ENCODE measurements at places on chromosomes 4 and X. TPM values are rescaled to one million over a fixed set of nuclear protein-coding genes. Genes with fewer than 3 reads are reported as not detected.

GRCh38 chr4:71392109-71392508, 53.3 kb downstream of the SLC4A4 start:
- no peak overlapping the region for H3K27ac ChIP-seq
- no peaks in the 10 kb centered on the region for H3K27me3 ChIP-seq
- no peaks in the 10 kb centered on the region for H3K36me3 ChIP-seq
- no peak for DNase-seq
- H3K4me3 ChIP-seq: no peak overlapping the region

GRCh38 chr4:1056671-1057402, 45.4 kb downstream of the FGFRL1 start:
- H3K4me3 ChIP-seq: no peak overlapping the region
- H3K27ac ChIP-seq: no peak overlapping the region
- H3K4me1 ChIP-seq: peaks cover 25% of the 10 kb centered on the region
- no peaks in the 10 kb centered on the region for H3K27me3 ChIP-seq

GRCh38 chr4:74874753-74875367, 58.1 kb upstream of the PARM1 start:
- H3K36me3 ChIP-seq: no peaks in the 10 kb centered on the region
- peaks cover 14% of the 10 kb centered on the region for H3K4me1 ChIP-seq
- no peak overlapping the region for H3K4me3 ChIP-seq
- DNase-seq: peak; percentile 26
- no peak overlapping the region for H3K27ac ChIP-seq
- H3K27me3 ChIP-seq: no peaks in the 10 kb centered on the region

GRCh38 chr4:85842540-85842939, 367.6 kb downstream of the ARHGAP24 start:
- peaks cover 3% of the 10 kb centered on the region for H3K4me1 ChIP-seq
- H3K27me3 ChIP-seq: no peaks in the 10 kb centered on the region
- no peak overlapping the region for H3K4me3 ChIP-seq
- no peaks in the 10 kb centered on the region for H3K36me3 ChIP-seq
- no peak for DNase-seq
- peak overlapping the region; percentile 28 for H3K27ac ChIP-seq

- no peaks in the 10 kb centered on the region for H3K36me3 ChIP-seq
- H3K27me3 ChIP-seq: no peaks in the 10 kb centered on the region
- no peaks in the 10 kb centered on the region for H3K4me1 ChIP-seq
- no peak overlapping the region for H3K27ac ChIP-seq
- DNase-seq: no peak
Observed at GRCh38 chrX:148691456-148691855, 191.0 kb downstream of the AFF2 start.

- no peak overlapping the region for H3K4me3 ChIP-seq
- H3K27me3 ChIP-seq: no peaks in the 10 kb centered on the region
- H3K27ac ChIP-seq: peak overlapping the region; percentile 83
- DNase-seq: no peak
- H3K36me3 ChIP-seq: no peaks in the 10 kb centered on the region
Observed at GRCh38 chr4:142960126-142960525, 114.0 kb upstream of the INPP4B start.

- H3K4me1 ChIP-seq: peaks cover 11% of the 10 kb centered on the region
- peaks cover 32% of the 10 kb centered on the region for H3K27me3 ChIP-seq
- DNase-seq: no peak
- no peak overlapping the region for H3K27ac ChIP-seq
- H3K36me3 ChIP-seq: no peaks in the 10 kb centered on the region
Observed at GRCh38 chr4:167233685-167234315, 494 bp downstream of the SPOCK3 start.

- no peaks in the 10 kb centered on the region for H3K36me3 ChIP-seq
- DNase-seq: no peak
- no peaks in the 10 kb centered on the region for H3K4me1 ChIP-seq
Observed at GRCh38 chr4:40165916-40166315, 30.9 kb upstream of the RHOH start.

DNA sequence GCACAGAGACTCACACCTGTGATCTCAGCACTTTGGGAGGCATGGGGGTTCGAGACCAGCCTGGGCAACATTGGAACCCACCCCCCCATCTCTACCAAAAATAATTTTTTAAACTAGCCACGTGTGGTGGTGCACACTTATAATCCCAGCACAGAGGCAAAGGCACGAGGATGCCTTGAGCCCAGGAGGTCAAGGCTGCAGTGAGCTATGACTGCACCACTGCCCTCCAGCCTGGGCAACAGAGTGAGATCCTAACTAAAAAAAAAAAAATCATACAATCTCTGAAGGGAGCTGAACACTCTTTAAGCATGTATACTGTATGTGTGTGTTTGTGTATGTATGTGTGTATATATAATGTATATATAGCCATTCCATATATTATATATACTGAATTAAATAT, 2.5 kb upstream of the PRKX start:
- no peaks in the 10 kb centered on the region for H3K36me3 ChIP-seq
- no peak overlapping the region for H3K4me3 ChIP-seq
- H3K27ac ChIP-seq: no peak overlapping the region

DNA sequence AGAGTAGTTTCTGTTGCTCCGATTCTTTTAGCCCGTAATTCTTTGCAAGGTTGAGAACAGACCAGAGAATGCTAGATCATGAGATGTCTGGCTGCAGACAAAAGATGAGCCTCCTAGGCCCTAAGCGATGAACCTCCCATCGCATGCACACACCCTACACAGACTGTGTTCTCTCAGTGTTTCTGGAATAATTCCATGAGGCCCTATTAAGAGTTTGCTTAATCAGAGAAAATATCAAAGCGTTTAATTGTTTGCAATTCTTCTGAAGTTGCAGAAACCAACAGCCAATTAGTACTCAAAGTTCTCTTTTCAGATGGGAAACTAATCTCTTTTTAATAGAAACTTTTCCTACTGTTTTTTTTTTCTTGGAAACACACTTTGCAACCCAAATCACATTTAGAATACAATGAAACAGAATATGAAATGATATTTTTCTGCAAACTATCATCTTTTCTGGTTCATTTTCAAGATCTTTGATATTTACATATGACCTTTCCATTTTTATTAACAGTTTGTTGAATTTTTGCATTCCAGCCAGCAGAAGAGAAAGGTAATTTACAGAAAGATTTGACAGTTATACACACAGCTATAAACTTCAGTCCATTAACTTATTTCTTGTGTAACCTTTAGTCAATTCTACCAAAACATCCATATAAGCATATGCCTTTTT, 1525.6 kb downstream of the ARAP2 start:
- no peak overlapping the region for H3K27ac ChIP-seq
- no peaks in the 10 kb centered on the region for H3K27me3 ChIP-seq
- no peaks in the 10 kb centered on the region for H3K36me3 ChIP-seq

GRCh38 chr4:127759228-127759820, 22.8 kb upstream of the HSPA4L start:
- H3K4me1 ChIP-seq: no peaks in the 10 kb centered on the region
- DNase-seq: no peak
- H3K27me3 ChIP-seq: no peaks in the 10 kb centered on the region
- H3K27ac ChIP-seq: no peak overlapping the region
- no peaks in the 10 kb centered on the region for H3K36me3 ChIP-seq

DNA sequence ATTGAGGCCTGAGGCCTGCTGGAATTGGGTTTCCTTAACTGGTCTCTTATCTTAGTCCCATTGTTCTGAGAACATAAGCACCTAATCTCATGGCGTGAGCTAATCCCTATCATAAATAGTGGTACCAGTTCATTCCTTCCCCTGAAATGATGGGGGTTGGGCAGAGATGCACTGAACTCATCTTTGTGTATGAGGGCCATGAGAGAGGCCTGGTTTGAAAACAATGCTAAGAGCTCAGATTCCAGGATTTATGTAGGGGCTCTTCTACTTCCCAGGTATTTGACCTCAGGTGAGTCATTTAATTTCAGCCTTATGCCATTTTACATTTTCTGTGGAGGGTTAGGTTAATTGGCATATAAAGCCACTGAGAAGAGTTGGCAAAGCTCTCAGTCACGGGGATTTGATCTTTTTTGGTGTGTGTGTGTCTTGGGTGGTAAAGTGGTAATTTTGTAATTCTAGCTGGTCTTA, 4.4 kb downstream of the RBM3 start:
- no peak overlapping the region for H3K4me3 ChIP-seq
- no peaks in the 10 kb centered on the region for H3K27me3 ChIP-seq
- H3K27ac ChIP-seq: no peak overlapping the region

DNA sequence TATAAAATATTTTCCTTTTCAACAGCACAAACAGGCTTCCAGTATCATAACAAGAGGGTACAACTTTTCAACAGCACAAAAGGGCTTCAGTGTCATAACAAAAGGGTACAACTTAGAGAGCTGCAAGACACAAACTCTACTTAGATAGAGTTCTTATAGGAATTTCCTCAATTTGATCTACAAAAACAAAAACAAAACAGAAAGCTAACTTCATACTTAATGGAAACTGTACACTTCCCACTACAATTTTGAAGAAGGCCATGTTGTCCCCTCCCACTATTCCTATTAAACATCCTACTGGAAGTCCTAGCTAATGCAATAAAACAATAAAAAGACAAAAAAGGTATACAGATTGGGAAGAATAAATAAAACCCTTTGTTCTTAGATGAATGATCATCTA, 96.7 kb downstream of the CENPC start:
- H3K27me3 ChIP-seq: no peaks in the 10 kb centered on the region
- no peak overlapping the region for H3K27ac ChIP-seq
- H3K4me1 ChIP-seq: no peaks in the 10 kb centered on the region
- no peak overlapping the region for H3K4me3 ChIP-seq

GRCh38 chr4:98110929-98111328, 32.3 kb downstream of the STPG2 start:
- peaks cover 4% of the 10 kb centered on the region for H3K4me1 ChIP-seq
- no peaks in the 10 kb centered on the region for H3K36me3 ChIP-seq
- no peak overlapping the region for H3K4me3 ChIP-seq

GRCh38 chr4:87738483-87738882, 60.9 kb upstream of the IBSP start:
- DNase-seq: no peak
- H3K4me3 ChIP-seq: no peak overlapping the region
- no peaks in the 10 kb centered on the region for H3K27me3 ChIP-seq
- H3K4me1 ChIP-seq: no peaks in the 10 kb centered on the region

- H3K36me3 ChIP-seq: no peaks in the 10 kb centered on the region
- H3K4me3 ChIP-seq: no peak overlapping the region
- H3K27me3 ChIP-seq: no peaks in the 10 kb centered on the region
- no peaks in the 10 kb centered on the region for H3K4me1 ChIP-seq
- H3K27ac ChIP-seq: no peak overlapping the region
- no peak for DNase-seq
Observed at GRCh38 chr4:23266401-23266800, 573.7 kb downstream of the GBA3 start.

- DNase-seq: no peak
- H3K27ac ChIP-seq: no peak overlapping the region
- no peak overlapping the region for H3K4me3 ChIP-seq
- no peaks in the 10 kb centered on the region for H3K36me3 ChIP-seq
- no peaks in the 10 kb centered on the region for H3K4me1 ChIP-seq
Observed at GRCh38 chr4:81914623-81915022, 442.9 kb upstream of the RASGEF1B start.

DNA sequence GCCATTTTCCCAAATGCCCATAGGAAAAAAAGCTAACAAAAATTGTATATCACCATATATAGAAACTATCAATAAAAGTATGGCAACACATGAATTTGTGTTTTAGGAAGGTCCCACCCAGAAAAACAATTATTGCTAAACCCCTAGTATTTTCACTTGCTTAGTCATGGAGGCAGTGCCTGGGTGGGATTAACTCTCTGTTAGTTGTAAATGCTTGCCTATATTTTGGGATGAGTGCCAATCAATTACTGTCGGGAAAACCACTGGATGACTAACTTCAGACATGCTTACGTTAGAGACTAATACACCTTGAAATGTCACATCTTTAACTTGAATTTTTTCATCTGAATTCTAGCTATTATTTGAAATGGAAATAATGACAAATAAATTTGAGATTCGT, 33.9 kb downstream of the TMPRSS11A start:
- H3K27me3 ChIP-seq: no peaks in the 10 kb centered on the region
- H3K4me1 ChIP-seq: no peaks in the 10 kb centered on the region
- H3K4me3 ChIP-seq: no peak overlapping the region
- H3K36me3 ChIP-seq: no peaks in the 10 kb centered on the region
- no peak overlapping the region for H3K27ac ChIP-seq

DNA sequence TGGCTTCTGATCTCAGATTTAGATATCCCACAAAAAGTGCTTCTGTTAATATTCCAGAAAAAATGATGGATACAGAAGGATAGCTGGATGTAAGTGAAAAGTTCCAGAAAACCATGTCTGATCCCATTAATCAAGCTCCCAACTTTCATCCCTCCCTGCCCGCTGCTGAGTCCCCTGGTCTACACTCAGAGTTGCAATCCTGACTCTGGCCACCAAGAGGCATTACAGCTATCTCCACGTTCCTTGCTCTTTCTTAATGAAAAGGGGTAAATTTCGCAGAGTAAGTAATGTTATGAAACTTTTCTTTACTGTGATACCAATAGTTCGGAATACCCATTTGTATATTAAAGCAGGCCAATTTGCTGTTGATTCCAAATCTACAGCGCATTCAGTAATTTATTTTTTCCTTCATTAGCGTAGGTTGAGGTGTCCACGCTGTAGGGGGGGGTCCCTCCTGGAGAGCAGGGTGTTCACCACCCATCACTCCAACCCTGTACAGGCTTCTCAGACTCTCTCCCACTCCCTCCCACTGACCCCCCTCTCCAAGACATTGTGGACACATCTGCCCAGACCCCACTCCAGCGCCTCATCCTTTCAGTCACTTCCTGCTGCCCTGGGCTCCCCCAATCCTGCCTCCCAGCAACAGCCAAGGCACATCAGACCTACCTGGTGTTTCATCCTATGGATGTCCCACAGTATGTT, 55.1 kb downstream of the RAB40A start:
- DNase-seq: peak; percentile 19
- H3K4me3 ChIP-seq: no peak overlapping the region
- peaks cover 19% of the 10 kb centered on the region for H3K27me3 ChIP-seq
- H3K4me1 ChIP-seq: no peaks in the 10 kb centered on the region
- no peaks in the 10 kb centered on the region for H3K36me3 ChIP-seq

DNA sequence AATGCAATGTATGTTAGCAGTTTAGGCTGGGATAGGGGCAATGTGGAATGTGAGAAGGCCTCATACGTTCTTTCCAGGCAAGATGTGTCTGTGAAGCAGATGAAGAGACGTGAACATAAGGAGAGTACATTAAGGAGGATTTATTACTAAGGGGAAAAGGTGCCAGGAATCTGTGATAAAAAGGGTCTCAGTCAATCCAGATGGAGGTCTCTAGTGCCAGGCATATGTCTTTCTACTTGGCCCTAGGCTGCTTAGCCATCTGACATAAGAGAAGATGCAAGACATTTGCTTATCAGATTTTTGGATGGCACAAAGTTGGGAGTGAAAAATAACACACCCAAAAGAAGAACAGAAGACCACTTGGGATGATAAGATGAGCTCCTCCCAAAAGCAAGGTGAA, 93.0 kb upstream of the PRKG2 start:
- H3K27me3 ChIP-seq: no peaks in the 10 kb centered on the region
- H3K36me3 ChIP-seq: no peaks in the 10 kb centered on the region
- no peaks in the 10 kb centered on the region for H3K4me1 ChIP-seq
- no peak overlapping the region for H3K4me3 ChIP-seq
- DNase-seq: no peak
- no peak overlapping the region for H3K27ac ChIP-seq

- no peak overlapping the region for H3K4me3 ChIP-seq
- no peaks in the 10 kb centered on the region for H3K36me3 ChIP-seq
- H3K27ac ChIP-seq: no peak overlapping the region
- DNase-seq: no peak
- no peaks in the 10 kb centered on the region for H3K4me1 ChIP-seq
- H3K27me3 ChIP-seq: no peaks in the 10 kb centered on the region
Observed at GRCh38 chr4:24768604-24769003, 26.8 kb upstream of the SOD3 start.

The SOX3 gene
- total RNA-seq: not detected

The HELT gene
- not detected for total RNA-seq

The SULT1B1 gene
- 1.3 TPM for total RNA-seq

The SPANXC gene
- total RNA-seq: not detected

The PGAM4 gene
- total RNA-seq: not detected

The SSX2 gene
- total RNA-seq: not detected

The GPRIN3 gene
- total RNA-seq: 4.7 TPM

The CTSO gene
- total RNA-seq: 30.2 TPM
